ENCODE measurements at places on chromosomes 3 and 15. TPM values are rescaled to one million over a fixed set of nuclear protein-coding genes. Genes with fewer than 3 reads are reported as not detected.

CCDC13 gene
- total RNA-seq, result 0.57 TPM

SLC51A gene
- total RNA-seq, result not detected

TMEM207 gene
- total RNA-seq, result not detected

KIF7 gene
- 12.7 TPM for total RNA-seq

PLAAT1 gene
- total RNA-seq, result not detected

SAMD7 gene
- total RNA-seq, result not detected

ISLR2 gene
- total RNA-seq, result 0.72 TPM

HYAL1 gene
- 1.1 TPM for total RNA-seq

ADGRG7 gene
- total RNA-seq, result not detected

MYLK gene
- 233 TPM for total RNA-seq

ACSBG1 gene
- not detected for total RNA-seq

MAGEF1 gene
- 25.8 TPM for total RNA-seq

Measured in placental pericyte (primary cell).